ENCODE measurements at places on chromosomes 4 and X. TPM values are rescaled to one million over a fixed set of nuclear protein-coding genes. Genes with fewer than 3 reads are reported as not detected.

- H3K27ac ChIP-seq: no peak overlapping the region
- no peak overlapping the region for H3K4me3 ChIP-seq
- DNase-seq: no peak
- no peaks in the 10 kb centered on the region for H3K4me1 ChIP-seq
- H3K27me3 ChIP-seq: peaks cover 6% of the 10 kb centered on the region
- no peaks in the 10 kb centered on the region for H3K36me3 ChIP-seq
Measured at GRCh38 chr4:150363721-150364688, 217.9 kb upstream of the MAB21L2 start.

DNA sequence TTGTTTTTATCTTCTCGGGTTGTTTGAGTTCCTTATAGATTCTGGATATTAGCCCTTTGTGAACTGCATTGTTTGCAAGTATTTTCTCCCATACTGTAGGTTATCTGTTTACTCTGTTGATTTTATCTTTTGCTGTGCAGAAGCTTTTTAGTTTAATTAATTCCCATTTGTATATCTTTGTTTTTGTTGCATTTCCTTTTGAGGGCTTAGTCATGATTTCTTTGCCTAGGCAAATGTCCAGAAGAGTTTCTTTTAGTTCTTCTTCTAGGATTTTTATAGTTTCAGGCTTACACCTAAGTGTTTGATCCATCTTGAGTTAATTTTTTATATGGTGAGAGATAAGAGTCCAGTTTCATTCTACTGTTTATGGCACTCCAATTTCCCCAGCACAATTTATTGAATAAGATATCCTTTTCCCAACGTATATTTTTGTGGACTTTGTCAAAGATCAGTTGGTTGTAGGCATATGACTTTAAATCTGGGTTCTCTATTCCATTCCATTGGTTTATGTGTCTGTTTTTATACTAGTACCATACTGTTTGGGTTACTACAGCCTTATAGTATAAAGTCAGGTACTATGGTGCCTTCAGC, 54.3 kb downstream of the EGF start:
- no peak overlapping the region for H3K4me3 ChIP-seq
- H3K36me3 ChIP-seq: peaks cover 10% of the 10 kb centered on the region
- no peaks in the 10 kb centered on the region for H3K4me1 ChIP-seq
- no peak overlapping the region for H3K27ac ChIP-seq

GRCh38 chrX:127732709-127733108, 319.5 kb downstream of the ACTRT1 start:
- no peaks in the 10 kb centered on the region for H3K36me3 ChIP-seq
- H3K27ac ChIP-seq: no peak overlapping the region
- H3K4me3 ChIP-seq: no peak overlapping the region
- no peaks in the 10 kb centered on the region for H3K4me1 ChIP-seq

DNA sequence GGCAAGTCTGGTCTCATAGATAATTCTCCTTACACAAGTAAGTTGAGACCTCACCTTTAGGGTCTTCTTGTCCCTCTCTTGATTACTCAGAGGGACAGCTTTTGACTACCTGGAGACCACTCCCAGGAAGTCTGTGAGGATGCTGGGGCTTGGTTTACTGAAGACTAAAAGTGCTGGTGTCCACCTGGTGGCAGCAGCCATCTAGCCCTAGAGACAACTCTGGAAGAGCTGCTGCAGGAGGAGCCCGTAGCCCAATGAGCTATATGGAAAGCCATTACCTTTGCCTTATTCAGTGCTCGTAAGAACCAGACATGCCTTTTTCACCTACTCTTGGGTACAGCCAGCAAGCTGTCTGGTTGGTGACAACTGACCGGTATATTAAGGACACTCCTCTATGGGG, 7.3 kb downstream of the FGFBP2 start:
- H3K27ac ChIP-seq: no peak overlapping the region
- no peaks in the 10 kb centered on the region for H3K27me3 ChIP-seq
- H3K4me1 ChIP-seq: no peaks in the 10 kb centered on the region
- no peaks in the 10 kb centered on the region for H3K36me3 ChIP-seq

GRCh38 chr4:6367371-6367851, 97.8 kb downstream of the WFS1 start:
- peak; percentile 93 for DNase-seq
- H3K36me3 ChIP-seq: no peaks in the 10 kb centered on the region
- H3K4me3 ChIP-seq: no peak overlapping the region
- H3K27me3 ChIP-seq: peaks cover 12% of the 10 kb centered on the region

- no peak overlapping the region for H3K4me3 ChIP-seq
- H3K27ac ChIP-seq: no peak overlapping the region
- DNase-seq: no peak
- no peaks in the 10 kb centered on the region for H3K4me1 ChIP-seq
- no peaks in the 10 kb centered on the region for H3K36me3 ChIP-seq
Measured at GRCh38 chr4:65083076-65083475, 587.2 kb downstream of the EPHA5 start.

DNA sequence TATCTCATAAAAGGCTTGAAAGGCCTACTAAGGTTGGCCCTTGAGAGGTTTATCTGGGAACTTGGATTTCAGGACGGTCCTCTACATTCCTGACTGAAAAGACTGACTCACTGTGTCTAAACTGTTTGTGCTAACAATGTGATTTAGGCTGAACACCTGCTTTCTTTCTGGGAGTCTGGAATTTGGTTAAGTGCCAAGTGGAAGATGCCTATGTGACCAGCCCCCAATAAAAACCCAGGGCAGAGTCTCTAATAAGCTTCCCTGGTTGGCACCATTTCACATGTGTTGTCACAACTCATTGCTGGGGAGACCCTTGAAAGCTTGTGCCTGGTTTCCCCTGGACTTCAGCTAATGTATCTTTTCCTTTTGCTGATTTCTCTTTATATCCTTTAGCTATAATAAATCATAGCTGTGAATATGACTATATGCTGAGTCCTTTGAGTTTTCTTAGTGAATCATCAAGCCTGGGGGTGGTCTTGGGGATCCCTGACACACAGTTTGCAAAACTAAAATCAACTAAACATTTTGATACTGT, 55.1 kb downstream of the GPR82 start:
- H3K36me3 ChIP-seq: no peaks in the 10 kb centered on the region
- H3K4me1 ChIP-seq: no peaks in the 10 kb centered on the region
- no peak overlapping the region for H3K4me3 ChIP-seq
- no peak overlapping the region for H3K27ac ChIP-seq
- DNase-seq: no peak

KLHL5 gene
- total RNA-seq: 41.1 TPM

DNA sequence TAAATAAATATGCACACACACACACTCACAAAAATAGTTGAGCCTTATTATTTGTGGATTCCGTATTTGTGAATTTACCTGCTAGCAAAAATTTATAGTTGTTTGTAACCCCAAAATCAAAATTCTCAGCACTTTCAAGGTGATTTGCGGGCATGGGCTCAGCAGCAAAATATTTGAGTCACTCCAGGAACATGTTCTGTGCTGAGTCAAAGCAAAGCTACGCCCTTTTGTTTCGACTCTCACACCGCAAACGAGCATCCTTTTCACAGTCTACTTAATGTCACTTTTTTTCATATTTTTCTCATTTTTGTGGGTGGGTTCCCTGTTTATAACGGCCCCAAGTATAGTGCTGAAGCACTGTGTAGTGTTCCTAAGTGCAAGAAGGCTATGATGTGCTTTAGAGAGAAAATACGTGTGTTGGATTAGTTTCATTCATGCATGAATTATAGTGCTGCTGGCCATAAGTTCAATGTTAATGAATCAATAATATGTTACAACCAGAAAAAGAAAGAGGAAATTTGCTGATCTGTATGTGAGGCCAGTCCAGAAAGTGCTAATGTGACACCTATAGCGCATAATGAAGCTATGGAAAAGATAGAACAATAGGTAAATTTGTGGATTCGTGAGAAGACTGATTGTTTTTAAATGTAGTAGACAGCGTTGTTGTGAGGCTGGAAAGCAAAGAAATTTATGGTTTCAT, 723.2 kb upstream of the AGA start:
- no peak overlapping the region for H3K27ac ChIP-seq
- H3K4me3 ChIP-seq: no peak overlapping the region
- H3K36me3 ChIP-seq: no peaks in the 10 kb centered on the region

SLC26A1 gene
- 0.15 TPM for total RNA-seq

DNA sequence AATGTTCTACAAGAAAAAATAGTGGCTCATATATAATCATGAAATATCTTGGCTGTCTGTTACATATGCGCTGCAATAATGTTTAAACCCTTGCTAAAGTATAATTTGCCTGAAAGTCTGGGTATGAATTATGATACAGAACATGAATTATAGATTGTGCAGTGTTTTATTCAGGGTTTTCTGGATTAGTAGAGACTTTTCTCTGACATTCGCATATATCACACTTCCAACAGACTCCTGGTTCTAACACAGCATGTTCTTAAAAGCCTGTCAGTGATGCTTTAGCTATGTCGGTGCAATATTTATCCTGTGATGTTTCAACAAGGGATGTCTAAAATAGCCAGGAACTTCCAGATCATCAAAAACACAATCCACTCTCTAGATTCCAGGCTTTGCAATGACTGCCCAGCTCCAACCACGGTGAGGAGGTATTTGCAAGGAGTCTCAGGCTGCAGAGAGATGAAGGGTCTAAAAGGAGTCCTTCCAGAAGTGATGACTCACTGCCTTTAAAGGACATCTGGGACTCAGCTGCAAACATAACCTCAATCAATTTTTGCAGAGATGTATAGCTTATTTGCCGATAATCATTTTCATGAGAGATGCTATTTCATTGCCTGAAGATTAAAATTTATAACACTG, 69.4 kb downstream of the RWDD4 start:
- no peaks in the 10 kb centered on the region for H3K27me3 ChIP-seq
- H3K4me3 ChIP-seq: no peak overlapping the region
- H3K4me1 ChIP-seq: no peaks in the 10 kb centered on the region
- no peaks in the 10 kb centered on the region for H3K36me3 ChIP-seq

DNA sequence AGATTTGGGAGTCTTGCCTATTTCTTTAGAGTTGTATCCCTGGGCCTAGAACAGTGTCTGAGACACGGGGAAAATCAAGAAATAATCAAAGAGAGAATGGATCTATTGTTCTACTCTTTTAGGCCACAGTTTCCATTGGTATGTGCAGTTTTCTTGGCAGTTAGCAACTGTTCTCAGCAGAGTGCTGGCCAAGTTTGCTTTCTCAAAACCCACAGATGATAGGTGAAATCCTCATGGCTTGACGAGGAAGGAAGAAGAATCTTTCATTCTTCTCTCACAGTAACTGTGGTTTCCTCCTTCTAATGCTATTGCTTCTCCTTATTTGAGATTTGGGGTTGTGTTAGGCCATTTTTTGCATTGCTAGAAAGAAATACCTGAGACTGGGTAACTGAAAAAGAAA, 42.2 kb downstream of the AGA start:
- H3K4me1 ChIP-seq: no peaks in the 10 kb centered on the region
- no peak overlapping the region for H3K4me3 ChIP-seq
- H3K27me3 ChIP-seq: no peaks in the 10 kb centered on the region
- no peaks in the 10 kb centered on the region for H3K36me3 ChIP-seq
- no peak for DNase-seq

DNA sequence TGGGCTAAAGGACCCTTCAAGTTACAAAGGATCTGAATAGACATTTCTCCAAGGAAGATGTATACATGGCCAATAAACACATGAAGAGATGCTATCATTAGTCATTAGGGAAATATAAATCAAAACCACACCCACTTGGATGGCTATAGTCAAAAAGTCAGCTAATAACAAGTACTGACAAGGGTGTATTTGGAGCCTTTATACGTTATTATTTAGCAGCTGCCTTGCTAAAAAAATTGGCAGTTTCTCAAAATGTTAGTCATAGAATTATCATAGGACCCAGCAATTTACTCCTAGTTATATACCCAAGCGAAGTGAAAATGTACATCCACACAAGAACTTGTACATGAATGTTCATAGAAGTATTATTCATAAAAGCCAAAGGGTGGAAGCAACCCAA, 112.7 kb upstream of the DUSP21 start:
- H3K36me3 ChIP-seq: no peaks in the 10 kb centered on the region
- no peaks in the 10 kb centered on the region for H3K27me3 ChIP-seq
- no peaks in the 10 kb centered on the region for H3K4me1 ChIP-seq
- DNase-seq: no peak

Measured in endodermal cell (in vitro differentiated cells).